ENCODE measurements at places on chromosomes 6 and 20.
A peak's percentile ranks its signal among the peaks of the same experiment; 100 is the strongest.

DNA sequence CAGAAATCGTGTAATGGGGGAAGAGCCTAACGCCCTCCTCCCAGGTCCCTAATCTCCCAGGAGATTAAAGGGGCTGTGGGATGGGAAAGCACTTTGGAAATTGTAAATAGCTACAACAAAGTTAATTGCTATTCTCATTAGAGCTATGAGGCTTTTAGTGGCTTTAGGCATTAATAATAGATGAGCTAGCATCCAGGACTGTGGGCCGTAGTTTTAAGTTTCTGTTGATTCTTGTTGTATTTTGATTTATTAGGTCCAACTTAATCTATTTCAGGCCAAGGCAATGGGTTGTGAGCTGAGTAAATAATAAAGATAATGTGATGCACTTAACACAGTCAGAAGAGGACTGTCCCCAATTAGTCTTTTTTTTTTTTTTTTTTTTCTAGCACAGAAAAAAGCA lies 67.7 kb downstream of the ANKRD6 start:
- DNase-seq = no peak

GRCh38 chr20:62191781-62192559 lies 9.1 kb downstream of the MTG2 start:
- DNase-seq = no peak

- no peak for DNase-seq
Measured at GRCh38 chr20:44021186-44021585, 106.5 kb downstream of the TOX2 start.

- peak; percentile 3 for DNase-seq
Measured at GRCh38 chr6:55825402-55826051, 49.9 kb downstream of the BMP5 start.

GRCh38 chr6:137690034-137690433 lies 177.0 kb upstream of the TNFAIP3 start:
- no peak for DNase-seq
